Activated T-cell treated with anti-CD3 and anti-CD28 coated beads, Interleukin-2, amount 50 U/mL, for 72 hours (primary cell): ENCODE measurements at places on chromosomes 4 and X. TPM values are rescaled to one million over a fixed set of nuclear protein-coding genes. Genes with fewer than 3 reads are reported as not detected.

GRCh38 chrX:95057341-95057740 lies 1383.3 kb downstream of the FAM133A start:
- no peak for DNase-seq

GRCh38 chr4:139817657-139818452 lies 152.2 kb downstream of the MGST2 start:
- DNase-seq, result no peak

DNA sequence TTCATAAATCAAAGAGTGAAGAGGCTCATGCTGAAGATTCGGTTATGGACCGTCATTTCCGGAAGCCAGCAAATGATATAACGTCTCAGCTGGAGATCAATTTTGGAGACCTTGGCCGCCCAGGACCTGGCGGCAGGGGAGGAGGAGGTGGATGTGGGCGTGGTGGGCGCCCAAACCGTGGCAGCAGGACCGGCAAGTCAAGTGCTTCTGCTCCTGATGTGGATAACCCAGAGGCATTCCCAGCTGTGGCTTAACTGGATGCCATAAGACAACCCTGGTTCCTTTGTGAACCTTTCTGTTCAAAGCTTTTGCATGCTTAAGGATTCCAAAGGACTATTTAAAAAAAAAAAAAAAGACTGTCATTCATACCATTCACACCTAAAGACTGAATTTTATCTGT lies 44.0 kb upstream of the EFNB1 start:
- DNase-seq, result no peak

PABPC1L2A gene
- not detected for total RNA-seq

DNA sequence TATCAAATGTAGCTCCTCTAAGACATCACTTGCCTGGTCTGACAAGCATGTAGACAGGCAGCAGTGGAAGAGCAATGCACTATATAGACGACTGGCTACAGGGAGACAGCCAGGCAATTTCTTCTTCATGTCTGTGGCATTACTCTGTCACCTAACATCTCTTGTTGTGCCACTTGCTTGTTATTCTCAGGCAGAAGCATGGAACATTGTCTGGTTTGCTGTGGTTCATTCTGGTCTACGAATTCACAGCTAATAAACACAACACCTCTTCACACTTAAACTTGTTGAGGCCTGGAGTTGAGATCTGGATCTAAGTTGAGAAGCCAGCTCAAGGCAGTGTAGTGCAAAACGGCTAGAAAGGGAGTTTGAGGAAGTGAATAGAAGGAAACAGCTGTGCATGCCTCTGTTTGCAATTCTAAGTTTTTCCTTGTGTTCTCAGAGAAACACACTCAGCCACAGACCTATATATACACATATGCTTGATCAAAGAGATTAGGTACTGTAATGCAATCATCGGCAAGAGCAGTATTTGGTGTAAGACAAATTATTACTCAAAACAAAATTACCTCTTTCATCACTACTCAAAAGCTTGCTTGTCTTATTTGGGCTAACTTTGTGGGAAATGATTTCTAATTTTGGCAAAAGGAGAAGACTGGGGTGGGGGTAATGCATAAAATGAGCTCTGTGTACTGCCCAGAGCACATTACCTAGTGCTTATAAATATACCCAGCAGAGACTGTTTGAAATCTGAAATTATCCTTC lies 243.8 kb downstream of the PPP3CA start:
- DNase-seq, result no peak

DCAF8L2 gene
- total RNA-seq, result not detected

ABLIM2 gene
- 0.34 TPM for total RNA-seq
